ENCODE measurements at places on chromosomes 3 and 15.

GRCh38 chr3:168269001-168269400 lies 173.3 kb upstream of the GOLIM4 start:
- no peak for DNase-seq

DNA sequence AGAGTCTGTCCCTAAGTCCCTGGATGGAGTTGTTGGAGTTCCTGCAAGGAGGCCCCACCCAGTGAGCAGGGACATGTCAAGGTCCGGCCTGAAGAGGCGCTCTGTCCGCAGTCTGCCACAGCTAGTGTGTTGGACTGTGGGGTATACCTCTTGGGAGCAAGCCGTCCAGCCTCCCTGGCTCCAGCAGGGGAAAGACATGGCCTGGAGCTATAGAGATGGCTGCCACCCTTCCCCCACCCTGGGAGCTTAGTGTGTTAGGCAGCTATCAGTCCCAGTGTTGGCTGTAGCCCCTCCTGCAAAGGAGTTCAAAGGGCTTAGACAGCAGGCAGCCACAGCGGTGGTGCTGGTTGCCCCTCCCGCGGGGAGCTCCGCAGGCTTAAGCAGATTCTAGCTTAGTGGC lies 20.3 kb downstream of the IMPG2 start:
- DNase-seq = no peak

- peak; percentile 87 for DNase-seq
Observed at GRCh38 chr3:13420831-13421765, 976 bp upstream of the NUP210 start.

DNA sequence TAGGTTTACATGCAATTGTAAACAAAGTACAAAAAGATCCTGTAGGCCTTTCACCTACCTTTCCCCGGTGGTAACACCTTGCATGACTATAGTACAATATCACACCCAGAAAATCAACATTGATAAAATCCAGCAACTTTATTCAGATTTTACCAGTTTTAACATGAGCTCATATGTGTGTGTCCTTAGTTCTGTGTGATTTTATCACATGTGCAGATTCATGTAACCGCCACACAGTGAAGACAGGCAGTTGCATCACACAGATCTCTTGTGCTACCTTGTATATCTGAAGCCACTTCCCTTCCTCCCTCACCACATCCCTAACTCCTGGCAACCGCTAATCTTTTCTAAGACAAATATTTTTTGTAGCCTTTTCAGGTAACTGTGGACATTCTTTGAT lies 183.5 kb upstream of the C2CD4B start:
- no peak for DNase-seq

GRCh38 chr3:48352546-48352945 lies 19.1 kb upstream of the SPINK8 start:
- DNase-seq = no peak

GRCh38 chr3:150761831-150762661 lies 923 bp downstream of the SIAH2 start:
- DNase-seq = peak; percentile 42

All from GM12865 (cell line).